ENCODE measurements at places on chromosomes 1 and 21. TPM values are rescaled to one million over a fixed set of nuclear protein-coding genes. Genes with fewer than 3 reads are reported as not detected.

CFAP141 gene
- not detected for total RNA-seq

CCT3 gene
- total RNA-seq: 137 TPM

PDPN gene
- total RNA-seq: 24.1 TPM

TCHHL1 gene
- not detected for total RNA-seq

CYP4A22 gene
- not detected for total RNA-seq

LINGO4 gene
- 0.68 TPM for total RNA-seq

CLIC6 gene
- 6.8 TPM for total RNA-seq

ADAMTS4 gene
- 13.0 TPM for total RNA-seq

ZNF436 gene
- total RNA-seq: 13.4 TPM

ERRFI1 gene
- 12.8 TPM for total RNA-seq

PIP5K1A gene
- total RNA-seq: 34.8 TPM

Measured in Right ventricle myocardium inferior (tissue), 1 donor.